ENCODE measurements at places on chromosomes 6 and 20. TPM values are rescaled to one million over a fixed set of nuclear protein-coding genes. Genes with fewer than 3 reads are reported as not detected.

DNA sequence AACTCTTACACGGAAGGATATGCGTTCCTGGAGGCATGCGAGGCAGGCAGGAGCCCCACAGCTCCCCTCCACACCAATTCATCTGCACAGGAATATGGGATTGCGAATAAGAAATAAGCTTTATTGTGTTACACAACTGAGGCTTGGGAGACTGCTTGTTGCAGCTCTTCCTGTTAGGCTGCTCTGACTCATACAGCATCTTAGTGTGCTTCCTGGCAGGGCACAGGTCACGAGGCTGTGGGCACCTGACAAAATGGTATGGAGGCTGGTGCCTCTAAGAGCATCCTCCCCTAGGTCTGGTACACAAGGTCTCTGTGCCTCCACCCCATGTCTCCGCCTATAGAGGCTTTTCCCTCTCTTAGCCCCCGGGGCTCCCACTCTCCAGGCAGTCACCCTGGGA is 6.8 kb downstream of the SLC22A3 start:
- DNase-seq: no peak
- H3K36me3 ChIP-seq: no peaks in the 10 kb centered on the region
- H3K4me1 ChIP-seq: no peaks in the 10 kb centered on the region
- no peaks in the 10 kb centered on the region for H3K27me3 ChIP-seq

DNA sequence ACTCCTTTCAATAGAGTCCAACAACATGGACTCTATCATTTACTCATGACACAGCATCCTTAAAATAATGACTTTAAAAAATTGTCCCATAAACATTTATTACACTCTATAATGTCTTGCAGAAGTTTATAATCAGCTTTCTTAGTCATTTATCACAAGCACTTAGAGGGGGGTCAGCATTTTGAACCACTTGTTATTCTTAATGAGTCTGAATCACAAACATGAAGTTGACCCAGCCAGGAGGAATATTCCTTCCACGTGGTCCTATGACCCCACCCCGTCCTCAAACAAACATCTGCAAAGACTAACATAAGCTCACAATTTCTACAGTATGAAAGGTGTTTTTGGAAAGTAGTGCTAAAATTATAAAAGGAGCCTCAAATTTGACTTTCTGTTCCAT is 91.1 kb downstream of the MTFR2 start:
- no peaks in the 10 kb centered on the region for H3K27me3 ChIP-seq
- H3K27ac ChIP-seq: no peak overlapping the region
- H3K36me3 ChIP-seq: peaks cover 6% of the 10 kb centered on the region
- peaks cover 8% of the 10 kb centered on the region for H3K4me1 ChIP-seq
- no peak for DNase-seq

GRCh38 chr20:32050851-32051556 is 1.0 kb upstream of the HCK start:
- no peaks in the 10 kb centered on the region for H3K36me3 ChIP-seq
- peaks cover 13% of the 10 kb centered on the region for H3K4me1 ChIP-seq
- no peak for DNase-seq
- H3K27ac ChIP-seq: peak overlapping the region; percentile 67
- no peaks in the 10 kb centered on the region for H3K27me3 ChIP-seq
- H3K4me3 ChIP-seq: peak overlapping the region; percentile 53

- no peaks in the 10 kb centered on the region for H3K36me3 ChIP-seq
- H3K4me1 ChIP-seq: peaks cover 9% of the 10 kb centered on the region
- H3K27me3 ChIP-seq: no peaks in the 10 kb centered on the region
- H3K27ac ChIP-seq: no peak overlapping the region
These were observed 11.8 kb downstream of the C20orf203 start for GRCh38 chr20:32661820-32662528.

DNA sequence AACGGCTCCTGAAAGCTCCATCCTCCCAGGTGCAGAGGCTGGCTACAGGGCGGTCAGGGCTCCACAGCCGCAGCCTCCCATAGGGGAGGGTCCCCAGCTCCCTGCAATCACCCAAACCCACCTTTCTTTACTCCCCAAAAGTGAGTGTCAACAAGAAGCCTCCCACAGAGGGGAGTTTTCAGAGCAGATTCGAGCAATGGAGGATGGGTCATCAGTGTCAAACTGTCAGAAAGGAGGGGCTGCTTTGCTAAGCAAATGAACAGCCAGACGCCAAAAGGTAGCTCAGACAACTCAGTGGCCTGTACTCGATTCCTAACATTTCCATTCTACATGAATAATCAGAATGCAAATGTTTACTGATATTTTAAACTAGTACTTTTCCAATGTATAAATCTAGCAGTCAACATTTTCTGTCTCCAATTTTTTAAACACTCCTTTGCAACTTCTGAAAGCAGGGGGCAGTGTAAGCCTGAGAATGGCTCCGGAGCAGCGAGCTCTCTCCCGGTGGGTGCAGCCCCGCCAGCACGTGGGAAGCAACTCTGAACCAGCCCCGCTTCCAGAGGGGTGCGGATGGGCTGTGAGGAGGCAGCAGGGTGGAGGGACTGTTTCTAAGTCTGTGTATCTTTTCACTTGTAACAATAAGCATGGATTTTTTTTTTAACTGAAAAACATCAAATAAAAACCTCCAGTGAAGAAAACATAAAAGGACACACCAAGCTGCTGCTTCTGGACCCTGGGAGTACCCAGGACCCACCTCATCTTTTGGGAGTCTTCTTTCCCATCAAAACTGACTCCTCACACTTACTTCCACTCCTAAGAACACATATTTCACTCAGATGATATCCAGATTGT is 54.9 kb downstream of the TAF4 start:
- peaks cover 40% of the 10 kb centered on the region for H3K36me3 ChIP-seq
- H3K4me3 ChIP-seq: no peak overlapping the region
- H3K4me1 ChIP-seq: peaks cover 13% of the 10 kb centered on the region
- no peak overlapping the region for H3K27ac ChIP-seq
- H3K27me3 ChIP-seq: no peaks in the 10 kb centered on the region

DNA sequence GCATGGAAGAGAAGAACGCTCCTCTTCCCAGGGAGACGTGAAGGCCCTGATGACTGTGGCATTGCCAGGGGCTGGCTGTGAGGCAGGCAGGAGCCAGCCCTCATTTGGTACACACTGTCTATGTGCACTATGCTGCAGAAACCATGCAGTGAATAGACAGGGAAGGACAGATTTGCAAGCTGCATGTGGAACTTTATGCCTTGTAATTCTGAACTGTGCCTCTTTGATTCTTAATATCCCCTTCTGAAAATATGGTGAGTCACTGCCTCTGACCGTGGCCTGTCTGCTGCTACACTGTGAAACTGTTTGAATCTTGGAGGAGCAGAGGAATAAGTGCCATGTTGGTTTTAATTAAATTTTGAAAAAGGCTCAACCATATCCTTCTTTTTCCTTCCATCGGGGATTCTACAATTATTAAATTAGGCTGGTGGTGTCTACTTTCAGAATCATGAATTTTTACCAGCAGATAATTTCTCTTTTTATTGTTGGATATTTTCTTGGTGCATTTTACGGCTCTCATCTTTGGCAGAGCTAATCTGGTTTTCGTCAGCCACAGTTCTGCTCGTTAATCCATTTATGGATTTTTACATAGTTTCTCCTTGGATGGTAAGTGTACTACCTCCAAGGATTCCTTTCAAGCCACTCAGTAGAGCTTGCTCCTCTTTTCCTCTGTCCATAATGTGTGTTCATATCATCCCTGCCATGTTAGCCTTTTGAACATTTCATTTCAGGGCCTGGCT is 301.0 kb upstream of the SLC35B3 start:
- DNase-seq: no peak
- H3K4me1 ChIP-seq: no peaks in the 10 kb centered on the region
- H3K27ac ChIP-seq: no peak overlapping the region

GRCh38 chr20:57428324-57429158 is 37.3 kb downstream of the RBM38 start:
- no peak overlapping the region for H3K4me3 ChIP-seq
- no peak overlapping the region for H3K27ac ChIP-seq
- DNase-seq: no peak
- H3K27me3 ChIP-seq: no peaks in the 10 kb centered on the region
- no peaks in the 10 kb centered on the region for H3K36me3 ChIP-seq

- no peaks in the 10 kb centered on the region for H3K36me3 ChIP-seq
- H3K4me3 ChIP-seq: no peak overlapping the region
- H3K27me3 ChIP-seq: no peaks in the 10 kb centered on the region
- peaks cover 12% of the 10 kb centered on the region for H3K4me1 ChIP-seq
- DNase-seq: no peak
These were observed 23.6 kb downstream of the HAO1 start for GRCh38 chr20:7916648-7917047.

DNA sequence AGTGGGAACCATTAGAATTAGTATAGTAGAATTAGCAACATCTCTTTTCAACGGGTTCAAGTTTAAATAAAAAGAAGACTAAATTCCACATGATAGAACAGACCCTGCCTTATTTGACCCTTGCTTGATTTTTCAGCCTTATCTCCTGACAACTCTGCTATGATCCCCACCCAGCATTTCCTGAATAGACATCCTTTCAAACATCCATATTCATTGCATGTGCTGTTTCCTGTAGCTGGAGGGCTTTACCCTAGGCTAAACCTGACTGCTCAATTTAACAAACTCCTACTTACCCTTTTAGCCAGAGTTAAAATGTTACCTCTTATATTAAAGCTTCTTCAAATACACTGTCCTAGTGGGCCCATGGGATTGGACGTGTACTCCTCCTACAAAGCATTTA is 594.8 kb upstream of the ARID1B start:
- no peaks in the 10 kb centered on the region for H3K27me3 ChIP-seq
- no peaks in the 10 kb centered on the region for H3K4me1 ChIP-seq
- no peak overlapping the region for H3K4me3 ChIP-seq

DNA sequence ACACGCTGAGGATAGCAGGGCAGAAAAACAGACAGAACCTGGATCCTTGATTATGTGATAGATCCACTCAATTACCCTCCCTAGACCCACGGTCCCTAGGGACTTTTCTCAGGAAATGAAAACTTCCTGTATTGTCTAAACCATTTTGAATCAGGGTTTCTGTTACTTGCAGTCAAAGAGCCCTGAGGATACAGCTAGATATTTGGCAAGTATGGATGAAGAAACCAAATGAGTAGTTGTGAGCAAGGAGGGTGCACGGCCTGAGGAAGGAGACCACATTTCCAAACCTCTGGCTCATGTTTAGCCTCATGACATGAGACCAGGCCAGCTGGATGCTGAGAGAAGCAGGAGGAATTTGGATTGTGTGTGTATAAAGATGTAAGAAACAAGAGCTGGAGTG is 91.6 kb downstream of the MRPL14 start:
- DNase-seq: no peak
- H3K27ac ChIP-seq: no peak overlapping the region
- no peaks in the 10 kb centered on the region for H3K36me3 ChIP-seq

- H3K27ac ChIP-seq: no peak overlapping the region
- H3K4me3 ChIP-seq: no peak overlapping the region
- no peak for DNase-seq
- no peaks in the 10 kb centered on the region for H3K36me3 ChIP-seq
- H3K27me3 ChIP-seq: no peaks in the 10 kb centered on the region
- H3K4me1 ChIP-seq: peaks cover 58% of the 10 kb centered on the region
These were observed 105.3 kb upstream of the NAA20 start for GRCh38 chr20:19911810-19912382.

GRCh38 chr6:144893680-144894151 is 608.6 kb downstream of the UTRN start:
- H3K4me3 ChIP-seq: no peak overlapping the region
- DNase-seq: no peak
- no peaks in the 10 kb centered on the region for H3K27me3 ChIP-seq

DNA sequence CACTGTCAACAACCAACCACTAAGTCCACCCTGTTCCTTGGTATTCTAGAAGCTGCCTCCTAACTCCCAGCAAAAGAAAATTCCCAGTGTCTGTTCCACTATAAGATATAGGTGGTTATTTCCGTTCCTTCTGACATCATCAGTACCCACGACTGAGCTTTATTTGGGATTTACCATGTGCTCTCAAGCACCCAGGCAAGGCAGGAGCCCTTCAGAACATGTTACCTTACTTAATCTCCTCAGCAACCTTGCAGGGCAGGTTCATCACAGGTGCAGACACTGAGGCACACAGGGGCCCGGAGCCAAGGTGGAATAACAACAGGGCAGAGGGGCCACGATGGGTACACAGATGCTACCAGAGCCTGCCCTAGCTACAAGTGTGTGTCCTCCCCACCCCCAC is 10.8 kb downstream of the ABHD16A start:
- H3K4me1 ChIP-seq: no peaks in the 10 kb centered on the region
- no peak overlapping the region for H3K27ac ChIP-seq
- no peak overlapping the region for H3K4me3 ChIP-seq

GRCh38 chr6:40000964-40001515 is 66.8 kb upstream of the MOCS1 start:
- H3K4me1 ChIP-seq: no peaks in the 10 kb centered on the region
- H3K36me3 ChIP-seq: no peaks in the 10 kb centered on the region
- no peak overlapping the region for H3K27ac ChIP-seq
- peak; percentile 74 for DNase-seq
- H3K4me3 ChIP-seq: no peak overlapping the region

DNA sequence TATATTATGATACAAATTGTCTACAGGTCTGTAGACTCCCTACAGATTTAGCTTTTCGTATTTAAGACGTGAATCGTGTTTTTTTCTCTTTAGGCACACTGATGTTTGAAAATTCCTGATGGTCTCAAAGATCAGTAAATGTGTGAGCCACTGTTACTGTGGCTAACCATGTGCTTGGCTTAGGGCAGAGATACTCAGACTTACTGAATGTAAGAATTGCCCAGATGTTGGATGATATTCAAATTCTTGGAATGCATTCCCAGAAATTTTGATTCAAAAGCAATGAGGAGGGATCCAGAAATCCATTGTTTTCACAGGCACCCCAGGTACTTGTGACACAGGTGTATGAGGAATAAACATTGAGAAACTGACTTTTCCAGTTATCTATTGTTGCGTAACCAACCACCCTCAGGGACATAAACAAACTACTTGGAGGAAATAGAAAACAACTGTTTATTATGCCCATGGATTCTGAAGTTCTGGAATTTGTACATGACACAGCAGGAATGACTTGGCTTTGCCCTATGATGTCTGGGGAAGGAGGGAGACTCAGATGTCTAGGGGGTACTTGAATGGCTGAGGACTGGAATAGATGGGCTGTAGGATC is 339.6 kb upstream of the CITED2 start:
- no peaks in the 10 kb centered on the region for H3K36me3 ChIP-seq
- peaks cover 7% of the 10 kb centered on the region for H3K4me1 ChIP-seq
- no peak overlapping the region for H3K4me3 ChIP-seq

DNA sequence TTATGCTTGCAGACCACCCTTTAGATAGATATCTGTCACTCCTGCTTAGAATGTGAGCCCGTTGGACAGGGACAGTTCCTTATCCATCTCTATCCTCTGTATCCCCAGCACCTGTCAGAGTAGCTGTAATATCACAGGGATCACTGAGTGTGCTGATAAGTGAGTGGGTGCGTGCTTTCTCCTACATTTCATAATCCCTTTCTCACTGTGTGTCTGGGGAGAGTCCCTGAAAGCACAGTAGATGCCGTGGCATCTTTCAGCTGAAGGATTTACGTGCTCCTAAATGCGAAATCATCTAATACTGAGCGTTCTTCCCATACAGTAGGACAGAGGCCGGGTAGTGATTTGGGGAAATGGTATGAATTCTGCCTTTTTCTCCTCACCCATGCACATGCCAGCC is 198.9 kb upstream of the SASH1 start:
- DNase-seq: no peak
- H3K4me1 ChIP-seq: no peaks in the 10 kb centered on the region
- H3K27ac ChIP-seq: no peak overlapping the region
- H3K36me3 ChIP-seq: no peaks in the 10 kb centered on the region

The TPD52L2 gene
- total RNA-seq: 110 TPM

The ULBP3 gene
- total RNA-seq: not detected
